ENCODE measurements at places on chromosomes 3 and 15.

GRCh38 chr3:123031051-123031450 is 3.5 kb upstream of the SEMA5B start:
- no peak for DNase-seq

DNA sequence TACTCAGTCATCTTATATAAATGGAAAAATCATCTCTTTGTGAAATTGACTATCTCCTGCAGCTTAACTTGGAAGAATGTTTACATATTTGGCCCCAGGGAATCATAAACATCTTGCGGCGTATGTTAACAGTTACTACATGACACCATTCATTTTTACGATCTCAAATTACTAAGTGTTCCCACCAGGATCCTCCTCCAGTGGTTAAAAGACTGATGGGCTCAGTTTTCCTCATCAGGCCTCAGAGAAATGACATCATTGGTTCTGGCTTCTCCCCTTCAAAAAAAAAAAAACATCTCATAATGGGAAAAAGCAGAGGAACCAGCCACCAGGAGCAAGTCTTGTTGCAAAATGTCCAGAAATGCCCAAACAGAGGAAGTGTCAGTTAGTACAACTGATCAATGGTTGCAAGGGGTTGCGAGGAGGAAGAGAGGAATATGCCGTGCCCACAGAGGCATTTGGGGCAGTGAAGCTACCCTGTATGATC is 70.5 kb upstream of the LIPC start:
- DNase-seq, result no peak

- DNase-seq, result no peak
Observed at GRCh38 chr15:101201411-101202174, 50.3 kb downstream of the CHSY1 start.

- no peak for DNase-seq
Observed at GRCh38 chr3:25818335-25818734, 28.4 kb downstream of the OXSM start.

GRCh38 chr15:87528873-87529272 is 727.7 kb downstream of the NTRK3 start:
- no peak for DNase-seq

DNA sequence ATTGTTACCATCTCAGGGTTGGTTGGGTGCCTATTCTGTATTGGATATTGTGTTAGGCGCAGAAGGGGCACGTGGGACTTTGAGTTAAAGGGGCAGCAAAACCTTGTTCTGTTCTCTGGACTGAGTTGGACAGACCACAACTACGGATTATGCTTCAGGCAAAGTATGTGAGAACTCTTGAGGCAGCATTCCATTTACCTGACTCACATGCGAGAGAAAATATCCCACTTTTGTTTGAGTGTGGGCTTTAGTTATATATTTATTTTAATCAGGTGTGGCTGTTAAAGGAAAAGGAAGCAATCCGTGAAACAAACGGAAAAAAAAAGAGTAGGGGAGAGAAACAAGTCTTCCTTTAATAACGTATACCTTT is 627 bp upstream of the PLS1 start:
- DNase-seq, result no peak

DNA sequence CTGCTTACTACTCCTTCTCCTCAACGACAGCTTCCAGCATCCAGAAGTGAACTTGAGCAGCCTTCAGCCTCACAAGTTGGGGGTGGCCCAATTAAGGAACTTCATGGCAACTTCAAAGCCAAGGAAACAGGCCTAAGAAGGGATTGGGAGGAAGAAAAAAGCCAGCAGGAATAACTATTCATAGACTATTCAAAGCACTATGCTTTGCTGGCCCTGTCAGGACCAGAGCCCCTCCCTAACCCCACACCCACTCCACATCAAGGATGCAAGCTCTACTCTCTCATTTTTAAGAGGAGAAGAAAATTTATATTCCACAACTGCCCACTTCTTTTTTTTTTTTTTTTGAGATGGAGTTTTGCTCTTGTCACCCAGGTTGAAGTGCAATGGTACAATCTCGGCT is 10.0 kb upstream of the PRKAR2A start:
- no peak for DNase-seq

- DNase-seq, result no peak
Observed at GRCh38 chr15:64348455-64348854, 7.5 kb downstream of the CSNK1G1 start.

GRCh38 chr3:142445816-142446254 is 2.0 kb downstream of the XRN1 start:
- no peak for DNase-seq

- DNase-seq, result no peak
Observed at GRCh38 chr15:28967990-28968389, 82.2 kb downstream of the APBA2 start.

- no peak for DNase-seq
Observed at GRCh38 chr3:152477422-152477821, 208.7 kb downstream of the MBNL1 start.

- no peak for DNase-seq
Observed at GRCh38 chr3:156171281-156172267, 51.2 kb downstream of the KCNAB1 start.

DNA sequence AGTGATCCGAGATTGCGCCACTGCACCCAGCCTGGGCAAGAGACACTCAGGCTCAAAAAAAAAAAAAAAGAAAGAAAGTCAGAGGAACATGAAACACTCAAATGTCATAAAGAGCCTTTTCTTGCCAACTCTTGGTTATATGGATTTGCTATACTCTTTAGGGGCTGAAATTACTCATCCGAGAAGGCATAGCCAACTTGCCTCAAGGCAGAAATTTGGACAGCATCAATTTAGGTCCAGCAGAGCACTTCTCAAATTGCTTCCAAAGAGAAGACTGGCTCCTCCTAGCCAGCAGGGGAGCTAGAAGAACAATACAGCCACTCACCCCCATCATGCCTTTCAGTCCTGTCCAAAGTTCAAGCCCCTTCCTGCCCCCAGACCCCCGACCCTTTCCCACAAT is 43.8 kb downstream of the OSBPL10 start:
- DNase-seq, result no peak

DNA sequence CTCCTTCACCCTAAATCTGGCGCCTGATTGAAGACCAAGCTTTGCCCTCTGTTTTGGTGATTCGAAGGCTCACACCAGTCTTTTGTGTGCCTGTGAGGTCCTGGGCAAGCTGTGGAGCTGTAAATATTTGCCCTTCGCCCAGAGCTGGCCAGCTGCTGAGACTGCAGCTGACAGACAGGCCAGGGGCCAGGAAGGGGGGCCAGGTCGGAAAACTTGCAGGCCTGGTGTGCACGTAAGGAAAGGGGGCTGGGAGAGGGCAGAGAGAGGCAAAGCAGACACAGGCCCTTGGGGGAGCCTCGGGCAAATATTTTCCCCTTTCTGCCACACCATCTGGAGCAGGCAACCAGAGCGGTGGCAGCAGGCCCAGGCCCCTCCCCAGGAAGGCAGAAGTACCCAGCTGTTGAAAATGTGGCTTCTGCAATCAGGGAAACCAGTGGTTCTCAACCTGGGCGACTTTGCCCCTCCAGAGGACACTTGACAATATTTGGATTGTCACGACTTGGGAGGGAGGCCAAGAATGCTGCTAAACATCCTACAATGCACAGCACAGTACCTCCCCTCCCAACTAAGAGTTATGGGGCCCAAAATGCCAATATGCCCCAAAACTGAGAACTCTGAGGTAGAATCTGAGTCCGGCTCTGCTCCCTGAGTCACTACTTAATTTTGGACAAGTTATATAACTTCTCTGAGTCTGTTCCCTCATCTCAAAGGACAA is 2.5 kb downstream of the PDZRN3 start:
- DNase-seq, result peak; percentile 42

DNA sequence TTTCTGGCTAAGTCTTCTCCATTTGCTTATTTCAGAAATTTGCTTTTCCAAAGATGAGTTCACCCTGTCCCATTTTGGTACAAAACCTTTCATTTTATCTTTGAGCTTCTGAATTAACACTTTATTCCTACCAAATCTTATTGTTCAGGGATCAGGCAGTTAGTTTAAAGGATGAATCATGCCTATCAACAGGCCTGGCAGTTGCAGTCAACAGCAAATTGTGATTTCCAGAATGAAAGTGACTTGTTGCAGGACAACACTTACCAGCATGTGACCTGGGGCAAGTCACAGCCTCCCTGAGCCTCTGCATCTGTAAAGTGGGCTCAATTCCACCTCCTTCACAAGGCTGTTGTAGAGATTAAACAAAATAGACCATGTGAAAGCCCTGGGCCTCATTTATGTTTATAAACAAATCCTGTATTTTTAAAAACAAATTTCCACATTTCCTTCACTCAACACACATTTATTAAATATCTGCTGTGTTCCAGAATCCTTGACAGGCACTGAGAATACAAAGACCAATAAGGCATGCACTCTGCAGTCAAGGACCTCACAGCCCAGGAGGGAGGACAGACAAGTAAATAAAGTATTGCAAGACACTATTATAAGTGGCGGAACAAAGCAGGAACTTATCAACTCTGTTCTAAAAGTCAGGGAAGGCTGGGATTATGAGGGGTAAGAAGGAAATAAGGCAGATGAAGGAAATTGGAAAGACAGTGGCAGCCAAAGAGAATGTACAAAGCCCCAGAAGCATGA is 359.1 kb upstream of the IL12A start:
- DNase-seq, result no peak

- no peak for DNase-seq
Observed at GRCh38 chr3:1852950-1853349, 245.7 kb upstream of the CNTN4 start.

GRCh38 chr15:69951898-69952555 is 145.7 kb downstream of the TLE3 start:
- no peak for DNase-seq

DNA sequence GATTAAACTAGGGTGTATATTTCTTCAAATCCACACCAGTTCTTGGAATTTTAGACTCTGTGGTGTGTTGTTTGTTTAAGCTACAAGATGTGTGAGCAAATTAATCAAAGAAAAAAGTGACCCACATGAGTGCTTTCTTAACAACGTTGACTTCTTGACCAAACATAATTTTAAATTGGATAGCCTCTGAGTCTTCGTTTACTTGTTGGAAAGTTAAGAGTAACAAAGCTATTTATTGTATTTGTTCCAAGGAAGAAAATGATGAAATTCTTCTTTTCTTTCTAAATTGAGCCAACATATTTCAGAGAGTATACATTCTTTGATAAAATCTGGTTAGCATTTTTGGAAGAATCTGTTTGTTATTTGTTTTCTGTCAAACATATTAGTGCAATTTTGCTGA is 99.9 kb upstream of the IGSF10 start:
- DNase-seq, result no peak

DNA sequence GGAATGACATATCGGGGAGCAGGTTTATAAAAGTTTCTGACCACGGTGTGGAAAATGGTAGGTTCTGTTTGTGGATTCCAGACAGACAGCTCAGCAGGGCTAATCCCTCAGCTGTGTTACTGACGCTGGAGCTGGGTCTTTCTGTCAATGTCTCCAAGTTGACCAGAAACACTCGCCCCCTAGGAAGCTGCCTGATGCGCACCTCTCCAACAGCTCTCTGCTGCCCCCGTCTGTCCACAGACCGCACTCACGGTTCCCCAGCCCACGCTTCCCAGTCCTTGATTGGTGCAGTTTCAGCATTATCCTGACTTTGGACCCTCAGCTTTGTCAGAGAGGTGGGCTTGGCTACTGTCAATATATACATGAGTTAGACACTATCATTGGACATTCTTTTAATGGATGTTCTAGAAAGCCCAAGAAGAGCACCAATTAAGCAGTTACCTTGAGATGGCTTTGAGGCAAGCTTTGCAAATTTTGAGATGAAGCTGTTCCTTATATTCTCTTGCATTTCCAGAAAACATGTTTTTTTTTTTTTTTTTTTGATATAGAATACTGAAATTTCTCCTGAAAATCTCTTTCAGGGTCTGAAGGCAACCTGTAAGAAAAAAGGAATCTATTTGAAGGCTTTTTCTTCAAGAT is 98.9 kb upstream of the TBC1D5 start:
- DNase-seq, result no peak

DNA sequence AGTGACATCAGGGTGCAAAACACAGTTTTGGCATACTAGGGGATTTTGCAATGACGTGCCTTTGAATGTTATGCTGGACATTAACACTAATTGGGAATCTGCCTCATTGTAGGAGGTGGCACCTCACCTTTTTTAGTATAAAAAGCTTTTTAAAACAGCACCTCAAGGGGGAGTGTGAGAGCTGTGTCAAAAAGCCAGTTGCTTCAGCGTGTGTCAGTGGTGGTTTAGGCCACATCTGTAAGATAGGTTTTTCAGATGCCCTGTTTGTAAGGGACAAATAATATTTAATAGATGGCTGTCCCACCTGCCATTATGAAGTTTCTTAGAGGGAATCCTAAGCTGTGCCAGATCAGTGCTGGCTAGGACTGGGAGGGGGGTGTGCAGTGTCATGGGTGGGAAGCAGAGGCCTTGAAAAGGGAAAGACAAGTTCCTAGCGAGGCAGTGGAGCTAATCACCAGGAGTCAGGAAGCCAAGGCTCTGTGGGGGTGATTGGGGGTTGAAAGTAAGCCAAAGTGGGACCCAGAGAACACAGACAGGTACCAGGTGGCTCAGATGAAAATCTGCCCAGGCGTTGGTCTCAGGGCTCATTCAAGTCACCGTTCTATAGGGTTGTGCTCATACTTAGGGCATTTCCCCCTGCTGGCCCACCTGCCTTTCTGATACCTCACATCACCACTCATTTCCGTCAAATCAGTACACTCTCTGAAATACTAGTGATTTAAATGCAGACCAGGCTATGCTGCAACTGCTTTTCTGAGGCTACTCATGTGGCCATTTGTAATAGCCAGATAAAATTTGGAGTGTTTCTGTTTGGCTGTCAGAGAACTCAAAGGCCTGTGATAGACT is 120.5 kb downstream of the BBX start:
- DNase-seq, result no peak

GRCh38 chr3:58581328-58582091 is 4.3 kb upstream of the FAM107A start:
- no peak for DNase-seq

GRCh38 chr3:154664714-154665113 is 234.7 kb upstream of the GPR149 start:
- DNase-seq, result no peak

DNA sequence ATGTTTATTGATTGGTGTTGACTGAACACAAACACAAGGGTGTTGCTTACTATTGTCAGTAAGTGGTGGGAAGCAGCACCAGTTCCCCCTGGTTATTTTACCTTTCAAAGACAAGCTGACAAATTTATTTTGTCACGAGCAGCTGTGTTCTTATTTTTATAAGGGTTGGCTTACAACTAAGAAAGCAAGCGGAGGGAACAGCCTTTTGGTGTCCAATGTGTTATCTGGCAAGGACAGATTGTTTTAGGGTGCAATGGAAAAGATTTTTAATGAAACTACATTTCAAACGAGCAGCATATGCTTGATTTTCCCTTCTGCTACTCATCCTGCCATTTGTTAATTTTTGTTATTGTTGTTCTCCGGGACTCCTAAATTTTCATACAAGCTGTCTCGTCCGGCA is 920.6 kb upstream of the CFAP20DC start:
- no peak for DNase-seq

DNA sequence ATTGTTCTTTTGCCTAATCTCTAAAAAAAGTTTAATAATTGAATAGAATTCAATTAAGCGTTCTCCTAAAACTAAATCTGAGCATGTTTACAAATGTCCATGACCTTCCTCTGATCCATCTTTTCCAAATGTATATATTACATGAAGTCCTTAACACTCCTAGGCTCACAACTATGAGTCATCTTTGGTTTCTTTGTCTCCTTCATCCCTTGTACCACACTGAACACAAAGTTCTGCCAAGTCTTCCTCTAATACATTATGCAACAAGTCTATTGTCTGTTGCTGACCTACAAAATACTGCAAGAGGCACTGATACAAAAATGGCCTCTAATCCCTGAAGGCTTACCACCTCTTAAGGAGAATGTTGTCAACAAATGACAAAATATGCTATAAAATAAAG is 550.2 kb downstream of the PYDC2 start:
- no peak for DNase-seq

GRCh38 chr3:63343674-63344073 is 65.6 kb downstream of the SYNPR start:
- peak; percentile 83 for DNase-seq

All from NCI-H1417 treated with DMSO at 0.1 percent for 48 hours (cell line).